ENCODE measurements at places on chromosomes 7 and 10.

GRCh38 chr10:117477211-117477947 is 65.2 kb upstream of the EMX2 start:
- no peak for DNase-seq

GRCh38 chr10:125104559-125104958 is 55.8 kb downstream of the CTBP2 start:
- DNase-seq = no peak

DNA sequence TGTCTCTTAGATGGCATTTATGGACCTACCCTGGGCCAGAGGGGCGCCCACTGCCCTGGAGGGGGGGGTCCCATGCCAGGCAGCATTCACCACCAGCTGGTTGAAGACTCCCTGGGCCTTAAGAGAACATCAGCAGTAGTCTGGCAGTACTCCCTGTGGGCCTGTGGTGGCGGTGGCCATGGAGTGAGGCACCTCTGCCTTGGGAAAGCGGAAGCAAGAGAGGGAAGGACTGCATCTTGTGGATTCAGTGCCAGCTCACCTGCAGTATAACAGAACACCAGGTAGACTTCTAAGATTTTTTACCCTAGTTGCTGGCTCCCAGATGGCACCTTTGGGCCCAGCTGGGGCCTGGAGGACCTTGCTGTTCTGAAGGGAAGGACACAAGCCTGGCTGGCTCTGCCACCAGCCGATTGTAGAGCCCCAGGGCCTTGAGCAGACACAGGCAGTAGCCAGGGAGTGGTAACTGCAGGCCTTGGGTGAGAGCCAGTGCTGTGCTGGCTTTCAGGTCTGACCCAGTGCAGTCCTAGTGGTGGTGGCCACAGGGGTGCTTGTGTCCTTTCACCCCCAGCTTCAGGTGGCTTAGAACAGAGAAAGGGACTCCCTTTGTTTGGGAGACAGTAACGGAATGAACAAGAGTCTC is 15.8 kb downstream of the PLAC9 start:
- no peak for DNase-seq

- DNase-seq = no peak
Observed at GRCh38 chr7:158498443-158499081, 89.1 kb downstream of the PTPRN2 start.

GRCh38 chr10:110862961-110863360 is 8.8 kb upstream of the PDCD4 start:
- no peak for DNase-seq

DNA sequence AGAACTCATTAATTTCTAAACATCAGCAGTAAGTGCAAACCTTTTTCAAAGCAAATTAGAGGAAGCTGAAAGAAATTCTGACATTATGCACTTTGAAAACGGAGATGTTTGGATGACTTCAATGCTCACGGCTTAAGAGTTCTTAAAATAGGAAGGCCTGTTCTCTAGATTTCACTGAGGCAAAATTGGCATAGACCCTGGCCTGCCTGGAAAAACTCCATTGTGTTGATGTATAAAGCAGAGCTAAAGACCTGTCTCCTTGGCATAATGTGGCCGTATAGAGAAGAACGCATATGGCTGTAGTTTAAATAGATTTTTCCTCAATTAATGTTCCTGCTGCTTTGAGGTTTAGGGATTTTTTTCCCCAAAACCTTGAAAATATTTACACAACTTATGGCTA is 24.5 kb upstream of the AGMO start:
- no peak for DNase-seq

GRCh38 chr10:45433716-45434469 is 59.9 kb downstream of the ALOX5 start:
- DNase-seq = no peak

- DNase-seq = no peak
Observed at GRCh38 chr7:121023683-121024511, 35.4 kb downstream of the CPED1 start.

Data from keratinocyte (primary cell).